ENCODE measurements at places on chromosomes 12 and 14.

GRCh38 chr14:75579338-75579864 lies 981 bp downstream of the FLVCR2 start:
- no peak for DNase-seq

DNA sequence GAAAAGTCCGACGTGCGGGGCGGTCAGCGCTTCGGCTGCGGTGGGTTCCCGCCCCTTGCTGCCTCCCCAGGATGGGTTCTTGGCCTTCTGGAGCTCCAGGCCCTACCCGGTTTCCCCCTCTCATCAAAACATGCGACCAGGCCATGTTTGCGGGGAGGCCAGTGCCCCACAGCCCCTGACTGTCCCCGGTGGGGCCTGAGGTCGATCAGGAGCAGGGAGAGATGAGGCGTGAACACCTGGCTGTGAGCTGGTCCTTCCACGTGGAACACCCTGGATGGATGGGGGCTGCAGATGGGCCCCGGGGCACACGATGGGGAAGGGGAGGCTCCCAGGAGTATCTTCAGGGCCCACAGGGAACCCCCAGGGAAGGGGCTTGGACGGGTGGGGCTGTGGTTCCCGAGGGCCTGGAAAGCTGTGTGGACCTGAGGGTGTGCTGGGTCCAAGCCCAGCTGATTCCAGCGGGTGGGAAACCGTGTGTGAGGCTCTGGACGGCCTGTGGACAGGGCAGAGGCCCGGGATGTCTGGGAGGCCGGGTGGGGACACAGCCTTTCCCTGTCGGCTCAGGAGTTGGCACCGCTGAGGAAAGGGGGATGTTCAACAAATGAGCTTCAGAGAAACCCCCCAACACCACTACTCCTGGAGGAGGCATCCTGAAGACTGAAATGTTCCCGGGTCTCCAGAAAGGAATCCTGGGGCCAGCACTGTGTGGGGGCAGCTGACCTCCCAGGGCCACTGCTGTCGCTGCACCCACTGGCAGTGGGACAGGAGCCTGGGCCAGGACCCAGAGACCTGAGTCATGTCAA lies 187.0 kb upstream of the C14orf180 start:
- no peak for DNase-seq

GRCh38 chr14:90443161-90444076 lies 46.6 kb downstream of the CALM1 start:
- DNase-seq, result no peak

- no peak for DNase-seq
Observed at GRCh38 chr14:90643982-90644670, 172.1 kb downstream of the TTC7B start.

GRCh38 chr14:56798447-56799342 lies 11.6 kb downstream of the OTX2 start:
- DNase-seq, result no peak

GRCh38 chr14:91956616-91957015 lies 9.1 kb upstream of the FBLN5 start:
- no peak for DNase-seq

GRCh38 chr12:3772380-3772779 lies 19.5 kb upstream of the CRACR2A start:
- no peak for DNase-seq

GRCh38 chr14:27392153-27392552 lies 794.3 kb upstream of the NOVA1 start:
- DNase-seq, result no peak

DNA sequence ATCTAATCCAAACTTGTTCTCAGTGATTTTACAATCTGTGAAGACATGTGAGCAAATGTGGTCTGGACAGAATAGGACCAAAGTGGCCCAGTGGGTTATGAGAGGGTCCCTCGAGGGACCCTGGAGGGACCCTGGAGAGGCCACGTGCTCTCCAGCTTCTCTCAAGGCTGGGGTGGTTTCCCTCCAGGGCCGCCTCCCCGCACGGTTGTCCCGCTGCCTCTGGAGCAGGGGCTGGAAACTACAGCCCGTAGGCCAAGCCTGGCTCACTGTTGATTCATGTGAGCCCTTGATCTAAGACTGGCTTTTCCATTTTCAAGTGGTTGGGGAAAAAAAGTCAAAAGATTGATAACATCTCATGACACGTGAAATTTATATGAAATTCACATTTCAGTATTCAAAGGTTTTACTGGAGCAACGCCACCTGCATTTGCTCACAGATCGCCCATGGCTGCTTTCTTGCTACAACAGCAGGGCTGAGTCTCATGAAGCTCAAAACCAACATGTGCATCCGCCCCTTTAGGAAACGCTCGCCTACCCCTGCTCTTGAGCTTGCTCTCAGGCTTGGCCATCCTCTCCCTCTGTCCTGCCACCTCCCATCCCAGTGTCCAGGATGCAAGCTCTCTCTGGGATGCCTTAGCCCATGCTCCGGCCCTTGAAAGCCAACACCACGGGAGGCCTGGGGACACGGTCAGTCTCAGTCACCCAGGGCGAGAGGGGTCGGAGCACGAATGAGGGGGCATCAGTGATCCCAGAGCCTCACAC lies 12.1 kb upstream of the LRTM2 start:
- DNase-seq, result no peak

- no peak for DNase-seq
Observed at GRCh38 chr12:32947206-32948067, 50.9 kb upstream of the PKP2 start.

DNA sequence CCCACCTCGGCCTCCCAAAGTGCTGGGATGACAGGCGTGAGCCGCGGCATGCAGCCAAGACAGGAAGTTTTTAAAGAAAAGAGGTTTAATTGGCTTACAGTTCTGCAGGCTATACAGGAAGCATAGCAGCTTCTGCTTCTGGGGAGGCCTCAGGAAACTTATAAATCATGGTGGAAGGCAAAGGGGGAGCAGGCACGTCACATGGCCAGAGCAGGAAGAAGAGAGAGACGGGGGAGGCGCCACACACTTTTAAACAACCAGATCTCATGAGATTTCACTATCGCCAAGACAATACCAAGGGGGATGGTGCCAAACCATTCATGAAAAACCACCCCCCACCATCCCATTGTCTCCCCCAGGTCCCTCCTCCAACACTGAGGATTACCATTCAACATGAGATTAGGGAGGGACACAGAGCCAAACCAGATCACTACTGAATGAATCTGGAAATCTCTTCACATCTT lies 14.1 kb downstream of the CCDC63 start:
- DNase-seq, result no peak

- DNase-seq, result no peak
Observed at GRCh38 chr14:88481794-88482193, 73.0 kb downstream of the PTPN21 start.

- no peak for DNase-seq
Observed at GRCh38 chr12:558580-558979, 98.8 kb downstream of the B4GALNT3 start.

DNA sequence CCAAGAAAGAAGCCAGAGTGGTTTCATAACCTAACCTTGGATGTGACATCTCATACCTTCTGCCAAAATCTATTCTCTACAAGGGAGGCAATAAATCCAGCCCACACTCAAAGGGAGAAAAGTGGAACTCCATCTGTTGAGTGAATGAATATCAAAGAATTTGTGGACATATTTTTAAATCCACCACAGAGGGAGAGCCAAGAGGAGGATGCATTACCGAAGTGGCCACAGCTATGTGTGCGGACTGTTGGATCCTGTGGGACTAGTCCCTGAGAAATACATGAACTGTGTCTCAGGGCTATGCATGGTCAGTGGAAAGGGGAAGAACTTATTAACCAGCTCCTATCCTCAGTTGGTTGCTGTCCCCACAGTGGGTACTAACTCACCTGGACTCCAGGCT lies 273.9 kb downstream of the NUAK1 start:
- no peak for DNase-seq

DNA sequence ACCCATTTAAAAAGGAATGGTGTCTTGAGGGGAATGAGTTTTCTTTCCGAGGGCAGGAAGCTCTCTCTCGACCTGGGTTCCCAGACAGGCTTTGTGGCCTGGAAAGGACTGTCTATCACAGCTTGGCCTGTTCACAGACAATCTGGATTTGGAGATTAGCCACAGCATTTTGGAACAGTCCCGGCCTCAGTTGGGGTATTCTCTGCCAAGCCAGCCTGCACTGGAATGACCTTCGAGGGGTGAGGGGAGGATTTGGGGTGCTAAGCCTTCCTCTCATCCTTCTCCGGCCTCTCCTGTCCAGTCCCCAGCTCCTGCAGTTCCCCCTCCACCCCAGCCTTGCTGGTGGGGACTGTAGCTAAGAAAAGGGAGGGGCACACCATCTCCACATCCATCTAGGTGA lies 13.0 kb downstream of the TBX5 start:
- no peak for DNase-seq

DNA sequence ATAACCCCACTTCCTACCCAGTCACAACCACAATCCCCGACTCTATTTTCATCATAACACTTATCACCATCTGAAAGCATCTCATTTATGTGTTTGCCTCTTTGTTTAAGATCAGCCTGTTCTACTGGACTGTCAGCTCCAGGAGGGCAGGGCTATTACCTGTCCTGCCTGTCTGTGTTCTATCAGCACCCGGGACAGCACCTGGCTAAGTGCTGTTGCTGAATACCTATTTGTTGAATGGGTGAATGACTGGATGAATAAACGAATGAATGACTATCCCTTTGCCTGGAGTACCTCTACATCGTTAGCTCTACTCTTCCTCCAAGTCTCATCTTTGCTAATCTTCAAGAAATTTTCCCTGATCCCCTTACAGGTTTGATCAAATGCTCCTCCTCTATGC lies 69.0 kb downstream of the WSCD2 start:
- no peak for DNase-seq
